ENCODE measurements at places on chromosomes 6 and 20.

GRCh38 chr20:11111191-11111590, 437.4 kb upstream of the JAG1 start:
- no peak for DNase-seq

DNA sequence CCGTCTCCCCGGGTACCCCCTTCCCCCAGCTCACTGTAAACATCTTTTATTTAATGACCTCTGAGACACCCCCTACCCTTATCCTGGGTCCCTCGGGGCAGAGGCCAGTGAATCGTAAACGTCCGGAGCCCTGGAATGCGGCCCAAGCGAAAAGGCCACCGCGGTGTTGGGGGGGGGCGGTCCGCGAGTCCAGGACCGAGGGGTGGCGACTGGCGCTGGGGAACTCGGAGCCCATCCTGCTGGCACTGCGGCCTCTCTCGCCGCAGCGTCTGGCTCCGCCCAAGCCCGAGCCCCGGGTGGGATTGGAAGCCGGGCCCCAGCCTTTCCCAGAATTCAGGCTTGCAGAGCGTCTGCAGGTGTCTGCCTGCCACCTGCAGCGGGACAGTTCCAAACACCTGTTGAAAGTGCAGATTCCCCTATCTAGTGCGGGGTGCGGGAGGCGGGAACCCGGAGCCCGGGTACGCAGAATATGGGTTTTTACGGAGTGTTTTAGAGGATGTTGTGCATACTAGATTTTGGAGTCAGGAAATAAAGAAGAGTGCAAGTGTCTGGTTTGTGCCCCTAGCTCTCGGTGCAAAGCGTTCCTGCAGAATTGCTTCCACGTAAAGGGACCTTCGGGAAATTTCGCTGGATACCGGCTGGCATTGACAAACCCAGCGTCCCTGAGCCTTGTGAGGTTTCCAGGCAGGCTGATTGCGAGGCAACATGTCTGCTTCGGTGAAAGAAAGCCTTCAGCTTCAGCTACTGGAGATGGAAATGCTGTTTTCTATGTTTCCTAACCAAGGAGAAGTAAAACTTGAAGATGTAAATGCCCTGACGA, 800 bp downstream of the RWDD2A start:
- no peak for DNase-seq

DNA sequence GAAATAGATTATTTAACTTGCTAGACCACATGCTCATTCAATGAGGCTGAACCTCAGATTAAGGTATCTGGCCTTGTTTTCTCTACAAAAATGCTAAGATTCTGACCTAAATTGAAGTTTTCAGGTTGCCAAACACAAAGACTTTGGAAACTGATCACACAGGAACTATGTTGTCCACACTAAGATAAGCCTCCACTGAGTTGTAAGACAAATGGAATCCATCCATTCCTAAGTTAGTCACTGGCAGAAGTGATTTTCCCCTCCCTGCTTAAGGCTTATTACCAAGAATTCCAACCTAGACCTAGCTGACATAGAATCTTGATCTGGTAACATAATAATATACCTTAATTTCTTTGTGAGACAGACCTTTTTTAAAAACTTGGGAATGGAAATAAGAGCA, 608.1 kb downstream of the TENT5A start:
- DNase-seq: no peak

- DNase-seq: no peak
Measured at GRCh38 chr6:53041356-53041755, 23.8 kb upstream of the FBXO9 start.

DNA sequence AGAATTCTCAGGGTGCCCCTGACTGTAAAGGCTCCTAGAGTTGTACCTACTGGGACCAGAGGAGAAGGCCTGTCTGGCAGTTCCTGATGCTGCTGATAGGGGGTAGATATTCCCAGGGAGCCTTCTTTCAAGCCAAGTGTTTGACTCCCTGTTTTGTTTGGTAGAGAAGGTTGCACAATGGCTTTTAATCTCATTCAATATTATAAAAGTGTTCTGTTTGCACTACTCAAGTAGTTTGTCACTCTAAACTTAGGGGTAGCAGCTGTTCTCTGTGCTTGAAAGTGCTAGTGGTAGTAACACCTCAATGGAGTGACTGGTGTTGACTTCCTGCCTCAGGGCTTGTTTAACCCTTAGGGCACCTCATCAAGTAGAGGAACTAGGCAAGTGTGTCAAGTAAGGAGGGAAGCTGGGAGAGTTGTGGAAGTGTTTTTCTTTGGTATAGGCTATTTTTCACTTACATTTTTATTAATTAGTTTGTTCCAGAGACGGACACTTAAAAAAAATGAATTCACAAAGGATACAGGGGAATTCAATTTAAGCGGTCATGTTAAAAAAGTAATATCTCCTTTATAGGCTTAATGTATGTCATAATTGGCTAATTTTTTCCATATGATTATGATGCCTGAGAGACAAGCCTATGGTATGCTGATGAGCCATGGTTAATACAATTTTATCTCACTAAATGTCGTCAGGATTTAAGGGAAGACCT, 38.1 kb downstream of the BICRAL start:
- no peak for DNase-seq

DNA sequence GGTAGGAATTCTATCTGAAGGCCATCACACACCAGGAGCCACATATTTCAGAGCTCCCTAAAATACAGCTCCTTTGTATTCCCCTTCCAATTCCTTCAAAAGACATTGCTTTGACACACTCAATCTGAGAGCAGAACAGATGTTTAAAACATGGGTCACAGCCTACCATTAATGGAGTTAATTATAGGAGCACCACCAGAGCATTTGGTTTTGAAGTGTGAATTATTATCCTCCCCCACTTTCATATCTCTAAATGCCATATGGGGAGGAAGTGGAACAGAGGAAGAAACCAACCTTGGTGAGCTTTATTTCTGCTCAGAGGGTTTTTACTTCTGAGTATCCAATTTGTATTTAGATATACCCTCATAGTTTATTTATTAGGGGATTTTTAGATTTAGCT, 50.7 kb upstream of the TNFRSF21 start:
- DNase-seq: no peak

DNA sequence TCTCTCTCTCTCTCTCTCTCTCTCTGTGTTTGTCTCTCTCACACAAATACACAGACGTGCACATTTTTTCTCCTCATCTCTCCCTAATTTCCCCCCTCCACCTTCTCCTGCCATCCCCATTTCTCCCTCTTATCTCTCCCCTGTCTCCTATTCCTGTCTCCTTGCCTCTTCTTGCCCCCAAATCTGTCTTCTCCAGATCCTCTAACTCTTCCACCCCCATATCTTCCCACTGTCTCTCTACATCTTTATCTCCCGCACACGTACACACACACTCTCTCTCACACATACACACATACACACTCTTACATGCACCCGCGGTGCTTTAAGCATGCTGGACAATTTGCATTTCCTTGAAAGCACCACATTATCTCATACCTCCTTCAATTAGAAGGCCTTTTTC, 15.9 kb downstream of the KIZ start:
- no peak for DNase-seq

- peak; percentile 75 for DNase-seq
Measured at GRCh38 chr6:169171951-169172350, 81.7 kb downstream of the THBS2 start.

DNA sequence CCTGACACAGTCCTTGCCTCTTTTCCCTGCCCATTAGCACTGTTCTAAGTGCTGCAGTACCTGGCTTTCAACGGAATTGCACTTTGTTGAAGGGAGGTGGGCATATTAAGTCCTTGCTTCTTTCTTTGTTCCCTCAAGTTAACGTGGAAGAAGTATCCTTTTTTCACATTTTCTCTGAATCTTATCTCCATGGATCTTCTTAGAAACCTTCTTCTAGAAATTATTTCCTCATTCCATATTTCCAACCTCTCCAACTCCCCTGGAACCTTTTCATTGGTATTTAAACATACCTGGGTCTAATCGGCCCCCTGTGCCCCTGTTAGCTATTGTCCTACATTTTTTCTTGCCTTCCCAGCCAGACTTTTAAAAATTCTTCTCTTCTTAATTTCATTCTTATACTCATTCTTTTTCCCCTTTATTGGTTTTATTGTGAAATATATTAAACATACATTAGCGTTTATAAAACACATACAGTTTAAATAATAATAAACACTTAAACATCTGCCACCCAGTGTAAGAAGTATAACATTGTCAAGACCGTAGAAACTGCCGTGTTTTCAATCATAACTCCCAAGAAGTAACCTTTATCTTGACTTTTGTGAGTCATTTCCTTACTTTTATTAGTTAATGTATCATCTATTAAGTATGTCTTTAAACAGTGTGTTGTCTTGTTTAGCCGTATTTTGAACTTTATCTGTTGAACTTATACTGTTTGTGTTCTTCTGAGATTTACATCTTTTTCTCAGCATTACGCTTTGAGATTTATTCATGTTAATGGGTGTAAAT, 118.2 kb downstream of the CDKAL1 start:
- no peak for DNase-seq

DNA sequence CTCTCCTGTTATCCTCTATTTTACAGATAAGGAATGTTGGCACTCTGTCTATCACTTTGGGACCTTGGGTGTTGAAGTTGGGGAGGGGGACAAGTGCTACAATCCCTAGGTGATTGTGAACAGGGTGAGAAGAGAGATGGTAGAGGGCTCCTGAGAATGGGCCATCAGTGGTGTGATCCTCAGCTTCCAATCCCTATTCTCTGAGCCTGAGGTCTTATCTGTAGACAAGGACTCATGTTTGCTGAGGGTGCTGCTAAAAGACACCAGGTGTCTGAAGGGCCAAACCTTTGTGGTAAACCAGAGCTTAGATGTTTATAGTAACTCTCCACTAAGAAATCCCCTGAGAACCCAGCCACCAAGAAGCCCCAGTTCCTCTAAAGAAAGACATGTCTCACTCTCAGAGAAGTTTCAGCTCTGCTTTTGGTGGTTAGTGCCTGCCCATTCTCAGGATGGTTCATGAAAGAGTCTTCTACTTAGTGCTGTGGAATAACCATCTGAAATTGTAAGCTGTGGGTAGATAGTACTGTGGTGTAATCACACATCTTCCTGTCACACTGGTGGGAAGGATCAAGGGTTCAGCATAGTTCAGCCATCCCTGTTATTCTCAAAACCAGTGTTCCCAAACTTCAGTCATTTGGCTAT, 58.2 kb upstream of the IL20RA start:
- no peak for DNase-seq

- DNase-seq: no peak
Measured at GRCh38 chr20:10954908-10955580, 281.2 kb upstream of the JAG1 start.

- no peak for DNase-seq
Measured at GRCh38 chr20:57544838-57545564, 15.9 kb upstream of the PCK1 start.

GRCh38 chr20:53652090-53652858, 58.6 kb upstream of the ZNF217 start:
- no peak for DNase-seq

GRCh38 chr6:30743099-30744053, 889 bp upstream of the FLOT1 start:
- no peak for DNase-seq

DNA sequence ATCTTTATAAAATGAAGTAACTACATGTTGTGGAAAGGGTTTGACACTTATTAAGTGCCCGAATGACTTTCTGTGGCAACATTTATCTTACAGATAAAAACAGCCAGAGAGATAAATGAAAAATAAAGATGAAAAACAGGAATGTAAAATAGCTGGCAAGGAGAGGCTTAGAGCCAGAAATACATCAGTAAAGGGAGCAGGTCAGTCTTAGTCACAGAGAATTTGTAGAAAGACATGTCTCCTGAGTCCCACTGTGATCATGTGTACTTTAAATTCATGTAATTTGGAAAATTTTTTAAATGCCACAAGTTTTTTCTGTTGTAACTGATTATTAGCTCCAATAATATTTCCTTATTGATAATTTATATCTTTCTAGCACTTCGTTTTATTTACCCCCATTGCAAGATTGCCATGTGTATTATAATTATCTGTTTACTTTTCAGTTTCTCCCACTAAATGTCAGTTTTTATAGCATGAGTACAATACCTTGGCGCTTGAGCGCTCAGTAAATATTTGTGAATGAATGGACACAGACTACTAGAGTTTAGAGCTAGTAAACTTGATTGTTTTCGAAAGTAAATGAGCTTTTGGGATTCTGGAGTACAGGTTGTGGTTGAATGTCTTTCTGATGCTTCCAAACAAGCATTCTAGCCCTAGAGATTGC, 15.2 kb downstream of the TAB2 start:
- no peak for DNase-seq

GRCh38 chr20:1565461-1565860, 8.0 kb upstream of the SIRPD start:
- DNase-seq: no peak

- no peak for DNase-seq
Measured at GRCh38 chr20:20824924-20825584, 112.6 kb upstream of the RALGAPA2 start.

- DNase-seq: no peak
Measured at GRCh38 chr6:163398115-163398514, 16.4 kb upstream of the QKI start.

- DNase-seq: peak; percentile 8
Measured at GRCh38 chr20:36202891-36203338, 33.4 kb upstream of the AAR2 start.

DNA sequence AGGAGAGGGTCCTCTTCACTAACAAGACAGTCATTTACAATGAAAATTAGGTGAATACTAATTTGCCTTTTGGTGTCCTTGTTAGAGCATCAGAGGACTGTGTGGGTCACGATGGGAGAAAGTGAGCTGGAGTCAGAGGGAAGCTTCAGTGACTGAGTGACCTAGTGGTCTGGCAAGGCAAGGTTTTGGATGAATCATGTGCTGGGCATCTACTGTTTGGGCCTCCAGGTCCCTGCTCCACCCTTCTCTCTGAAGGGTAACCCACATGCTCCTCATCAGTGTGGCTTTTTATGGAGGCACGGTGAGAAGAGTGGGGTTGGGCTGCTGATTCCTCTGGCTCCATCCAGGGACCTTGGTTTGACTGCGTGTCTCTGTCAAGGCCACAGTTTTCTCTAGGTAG, 60.5 kb upstream of the EXOC2 start:
- no peak for DNase-seq

- DNase-seq: no peak
Measured at GRCh38 chr6:54085047-54085446, 26.2 kb upstream of the MLIP start.

- no peak for DNase-seq
Measured at GRCh38 chr6:148524976-148525375, 182.3 kb downstream of the SASH1 start.

DNA sequence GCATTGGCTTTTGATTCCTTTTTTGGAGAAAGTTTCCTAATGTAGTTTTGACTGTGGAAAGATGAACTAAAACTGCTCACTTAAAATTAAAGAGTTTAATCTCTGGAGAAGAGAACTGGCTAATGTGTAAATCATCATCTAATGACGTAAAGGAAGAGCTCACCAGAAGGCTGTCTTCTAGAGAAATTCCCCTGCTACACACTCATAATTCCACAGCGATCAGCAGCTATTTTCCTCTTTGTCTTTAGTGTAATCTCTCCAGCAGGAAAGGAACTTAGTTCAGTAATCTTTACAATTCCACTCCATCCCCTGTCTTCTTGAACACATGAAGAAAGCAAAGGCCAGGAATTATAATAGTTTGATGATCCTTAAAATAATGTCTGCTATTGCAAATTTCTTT, 15.8 kb downstream of the SPTLC3 start:
- no peak for DNase-seq

- DNase-seq: no peak
Measured at GRCh38 chr6:14543971-14544585, 426.5 kb downstream of the CD83 start.

GRCh38 chr6:27757307-27757706, 154.9 kb downstream of the OR2B2 start:
- no peak for DNase-seq

GRCh38 chr6:90126839-90127238, 169.8 kb downstream of the BACH2 start:
- no peak for DNase-seq

- no peak for DNase-seq
Measured at GRCh38 chr6:22765015-22765414, 195.6 kb downstream of the HDGFL1 start.

- DNase-seq: no peak
Measured at GRCh38 chr6:134706153-134706552, 243.7 kb downstream of the ALDH8A1 start.
